ENCODE measurements at places on chromosomes 3 and 15. TPM values are rescaled to one million over a fixed set of nuclear protein-coding genes. Genes with fewer than 3 reads are reported as not detected.

RTP1 gene
- not detected for total RNA-seq

CXCR6 gene
- total RNA-seq: not detected

DNA sequence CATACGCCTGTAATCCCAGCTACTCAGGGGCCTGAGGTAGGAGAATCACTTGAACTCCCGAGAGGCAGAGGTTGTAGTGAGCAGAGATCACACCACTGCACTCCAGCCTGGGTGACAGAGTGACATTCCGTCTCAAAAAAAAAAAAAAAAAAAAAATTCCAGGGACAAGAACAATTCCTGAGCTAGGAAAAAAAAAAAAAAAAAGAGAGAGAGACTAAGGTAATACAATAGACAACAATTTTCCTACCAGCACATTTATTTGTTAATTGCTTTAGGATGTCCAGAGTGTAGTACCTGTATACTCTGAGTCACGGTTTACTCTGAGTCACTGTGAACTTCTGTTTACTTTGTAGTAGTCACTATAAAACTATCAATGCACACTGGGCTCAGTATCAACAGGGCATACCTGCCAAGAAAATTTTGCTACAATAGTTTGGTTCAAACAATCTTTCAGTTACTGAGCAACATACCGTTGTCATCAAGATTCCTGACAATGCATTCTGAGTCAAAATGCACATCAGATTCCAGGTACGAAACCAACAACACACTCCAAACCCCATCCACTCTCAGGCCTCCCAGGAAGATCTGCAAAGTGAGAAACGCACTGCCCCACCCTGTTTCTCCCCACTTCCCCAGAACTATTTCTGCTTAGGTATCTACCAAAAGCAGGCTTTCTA lies 28.3 kb downstream of the IGF2BP2 start:
- H3K27ac ChIP-seq: no peak overlapping the region
- H3K36me3 ChIP-seq: no peaks in the 10 kb centered on the region
- no peak overlapping the region for H3K4me3 ChIP-seq
- peaks cover 10% of the 10 kb centered on the region for H3K4me1 ChIP-seq
- no peaks in the 10 kb centered on the region for H3K27me3 ChIP-seq

DNA sequence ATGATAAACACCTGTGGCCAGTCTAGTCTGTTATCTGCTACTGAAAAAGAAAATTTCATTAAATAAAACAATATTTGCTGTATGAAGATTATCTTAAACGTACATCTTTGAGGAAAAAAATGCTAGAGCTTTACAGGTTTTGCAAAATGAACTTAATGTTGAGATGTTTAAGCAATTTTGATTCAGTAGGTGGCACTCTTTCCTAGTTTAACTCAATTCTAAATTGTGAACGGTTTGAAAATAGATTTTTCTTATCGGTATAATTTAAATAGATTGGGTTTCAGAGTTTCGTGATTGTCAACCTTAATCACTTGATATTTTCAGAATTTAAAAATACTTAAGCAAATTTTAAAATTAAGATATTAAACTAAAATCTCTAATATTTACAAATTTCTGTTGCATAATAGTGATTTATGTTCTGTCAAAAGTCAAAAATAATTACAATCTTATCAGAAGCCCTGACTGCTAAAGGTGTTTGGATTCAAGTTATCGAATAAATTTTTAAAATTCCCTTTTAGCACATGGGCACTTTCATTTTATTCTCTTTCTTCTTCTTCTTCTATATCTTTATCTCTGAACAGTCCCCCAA lies 7.0 kb upstream of the RNF111 start:
- H3K27ac ChIP-seq: no peak overlapping the region
- peaks cover 14% of the 10 kb centered on the region for H3K4me1 ChIP-seq
- H3K4me3 ChIP-seq: no peak overlapping the region
- no peaks in the 10 kb centered on the region for H3K36me3 ChIP-seq
- DNase-seq: peak; percentile 65

DNA sequence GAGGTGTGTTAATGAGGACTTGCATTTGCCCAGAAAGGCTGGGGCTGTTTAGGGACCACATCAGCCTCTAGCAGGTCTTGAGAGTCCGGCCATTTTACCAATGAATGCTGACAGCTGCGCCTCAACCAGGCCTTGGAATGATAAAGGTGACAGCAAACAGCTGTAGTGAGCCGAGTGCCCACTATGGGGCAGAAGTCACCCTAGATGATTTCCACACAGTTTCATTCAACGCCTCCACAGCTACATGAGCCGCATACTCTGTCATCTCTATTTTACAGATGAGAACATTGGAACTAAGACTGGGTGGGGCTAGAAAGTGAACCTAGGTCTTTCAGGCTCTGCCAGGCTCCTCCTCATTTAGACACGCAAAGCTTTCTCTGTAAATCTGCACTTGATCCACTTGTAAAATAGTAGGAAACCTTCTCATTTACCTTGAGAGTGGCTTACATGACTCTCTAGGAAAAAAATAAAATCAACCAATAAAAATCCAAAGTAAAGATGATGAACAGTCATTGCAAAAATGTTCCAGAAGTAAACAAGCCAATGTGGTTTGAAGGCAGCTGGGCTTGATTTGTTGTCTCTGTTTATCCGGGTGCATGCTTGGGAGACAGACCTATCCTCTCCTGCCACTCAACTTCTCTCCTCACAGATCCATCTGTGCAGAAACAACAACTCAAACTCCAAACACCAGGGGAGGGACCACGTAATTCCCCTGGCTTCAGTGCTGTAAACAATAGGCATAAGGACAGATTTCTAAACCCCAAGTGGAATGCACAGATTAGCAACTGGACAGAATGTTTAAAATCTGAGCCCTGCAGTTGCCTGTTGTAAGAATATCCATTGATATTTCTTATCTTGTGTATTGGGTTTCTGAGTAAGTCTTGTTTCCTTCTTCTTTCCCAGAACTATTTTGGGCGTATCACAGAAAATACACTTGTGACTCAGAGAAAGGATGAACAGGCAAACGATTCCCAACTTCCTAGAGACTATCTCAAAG lies 31.5 kb upstream of the LDHAL6B start:
- DNase-seq: peak; percentile 78
- H3K27me3 ChIP-seq: no peaks in the 10 kb centered on the region
- peaks cover 27% of the 10 kb centered on the region for H3K4me1 ChIP-seq
- H3K4me3 ChIP-seq: no peak overlapping the region
- H3K27ac ChIP-seq: no peak overlapping the region
- no peaks in the 10 kb centered on the region for H3K36me3 ChIP-seq

DNA sequence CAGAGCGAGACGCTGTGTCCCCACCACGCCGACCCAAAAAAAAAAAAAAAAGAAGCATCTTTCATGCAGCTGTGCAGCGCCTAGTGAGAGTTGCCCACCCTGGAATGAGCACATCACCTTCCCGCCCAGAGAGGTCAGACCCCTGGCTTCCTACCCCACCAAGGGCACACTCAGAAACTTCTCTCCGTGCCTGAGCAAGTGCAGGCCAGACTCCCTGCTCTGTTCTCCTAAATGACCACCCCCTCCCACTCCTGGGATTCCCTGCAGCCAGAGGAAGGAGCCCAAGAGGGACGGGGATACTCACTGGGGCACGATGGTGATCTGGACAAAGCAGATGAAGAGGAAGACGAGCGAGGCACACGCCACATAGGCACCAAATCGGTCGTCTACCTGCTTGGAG lies 116.0 kb downstream of the SEC22A start:
- DNase-seq: no peak
- no peak overlapping the region for H3K4me3 ChIP-seq
- no peaks in the 10 kb centered on the region for H3K4me1 ChIP-seq
- H3K36me3 ChIP-seq: peaks cover 67% of the 10 kb centered on the region

DNA sequence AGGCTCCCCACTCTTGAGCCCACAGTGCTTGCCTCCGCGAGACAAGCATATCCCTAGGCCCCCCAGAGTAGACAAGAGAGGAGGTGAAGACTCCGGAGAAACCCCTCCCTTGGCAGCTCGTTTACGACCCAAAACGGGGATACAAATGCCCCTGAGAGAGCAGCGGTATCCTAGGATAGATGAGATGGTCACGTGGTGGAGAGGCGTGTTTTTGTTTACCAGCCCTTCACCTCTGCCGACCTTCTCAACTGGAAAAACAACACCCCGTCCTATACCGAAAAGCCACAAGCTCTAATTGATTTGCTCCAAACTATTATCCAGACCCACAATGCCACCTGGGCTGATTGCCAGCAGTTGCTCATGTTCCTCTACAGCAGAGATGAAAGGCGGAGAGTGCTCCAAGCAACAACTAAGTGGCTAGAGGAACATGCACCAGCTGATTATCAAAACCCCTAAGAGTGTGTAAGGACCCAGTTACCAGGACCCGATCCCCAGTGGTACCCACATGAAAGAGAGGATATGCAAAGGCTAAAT lies 99.5 kb upstream of the OSBPL11 start:
- no peaks in the 10 kb centered on the region for H3K27me3 ChIP-seq
- H3K27ac ChIP-seq: no peak overlapping the region
- peaks cover 9% of the 10 kb centered on the region for H3K4me1 ChIP-seq
- H3K4me3 ChIP-seq: no peak overlapping the region
- peak; percentile 33 for DNase-seq

GRCh38 chr3:75012791-75013331 lies 398.4 kb upstream of the CNTN3 start:
- H3K4me1 ChIP-seq: no peaks in the 10 kb centered on the region
- H3K4me3 ChIP-seq: no peak overlapping the region
- no peaks in the 10 kb centered on the region for H3K27me3 ChIP-seq
- no peaks in the 10 kb centered on the region for H3K36me3 ChIP-seq
- no peak overlapping the region for H3K27ac ChIP-seq

DNA sequence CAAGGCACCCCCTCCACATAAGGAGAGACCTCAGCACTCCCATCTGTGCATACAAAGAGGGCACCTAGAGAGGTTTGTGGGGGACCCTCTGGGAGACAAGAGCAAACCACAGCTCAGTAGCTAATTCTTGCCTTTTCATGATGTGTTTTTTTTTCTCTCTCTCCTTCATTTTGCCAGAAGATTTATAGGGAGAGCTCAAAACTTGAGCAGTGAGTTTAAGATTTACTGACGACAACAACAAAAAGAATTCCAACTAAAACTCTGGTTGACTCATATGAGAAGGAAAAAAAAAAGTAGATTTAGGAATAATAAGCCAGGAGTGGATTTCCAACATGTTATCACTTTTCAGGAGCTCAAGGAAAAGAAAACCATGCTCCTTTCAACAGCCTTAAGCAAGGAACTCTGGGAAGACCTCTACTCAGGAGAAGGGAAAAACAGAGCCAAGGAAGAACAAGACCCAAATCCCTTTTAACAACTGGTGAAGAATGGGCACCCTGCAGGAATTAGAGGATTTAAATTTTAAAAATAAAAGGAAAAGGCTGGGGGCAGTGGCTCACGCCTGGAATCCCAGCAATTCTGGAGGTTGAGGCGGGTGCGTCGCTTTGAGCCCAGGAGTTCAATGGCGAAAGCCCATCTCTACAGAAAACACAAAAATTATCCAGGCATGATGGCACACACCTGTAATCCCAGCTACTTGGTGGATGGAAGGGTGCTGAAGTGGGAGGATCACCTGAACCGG lies 58.2 kb upstream of the RAD18 start:
- peaks cover 12% of the 10 kb centered on the region for H3K4me1 ChIP-seq
- DNase-seq: no peak
- no peak overlapping the region for H3K27ac ChIP-seq
- H3K36me3 ChIP-seq: peaks cover 4% of the 10 kb centered on the region
- H3K4me3 ChIP-seq: no peak overlapping the region

Data from stomach (tissue), 19 donors.